Large intestine (tissue), 12 donors: ENCODE measurements at places on chromosomes 4 and X. TPM values are rescaled to one million over a fixed set of nuclear protein-coding genes. Genes with fewer than 3 reads are reported as not detected.

The FAAH2 gene
- 10.6 TPM for polyA plus RNA-seq

The NAP1L3 gene
- 8.9 TPM for polyA plus RNA-seq

The TCEAL6 gene
- 1.1 TPM for polyA plus RNA-seq

The NXF2B gene
- 0.36 TPM for polyA plus RNA-seq

The CSAG1 gene
- not detected for polyA plus RNA-seq

The CFAP47 gene
- 0.04 TPM for polyA plus RNA-seq

The CENPE gene
- polyA plus RNA-seq, result 5.9 TPM

The FAM3A gene
- polyA plus RNA-seq, result 41.4 TPM

The GPR34 gene
- polyA plus RNA-seq, result 10.5 TPM

The STARD8 gene
- polyA plus RNA-seq, result 2.6 TPM
